Suppressor macrophage treated with lipopolysaccharide for 4 hours (primary cell): ENCODE measurements at places on chromosomes 16 and 17.
A peak's percentile ranks its signal among the peaks of the same experiment; 100 is the strongest.

DNA sequence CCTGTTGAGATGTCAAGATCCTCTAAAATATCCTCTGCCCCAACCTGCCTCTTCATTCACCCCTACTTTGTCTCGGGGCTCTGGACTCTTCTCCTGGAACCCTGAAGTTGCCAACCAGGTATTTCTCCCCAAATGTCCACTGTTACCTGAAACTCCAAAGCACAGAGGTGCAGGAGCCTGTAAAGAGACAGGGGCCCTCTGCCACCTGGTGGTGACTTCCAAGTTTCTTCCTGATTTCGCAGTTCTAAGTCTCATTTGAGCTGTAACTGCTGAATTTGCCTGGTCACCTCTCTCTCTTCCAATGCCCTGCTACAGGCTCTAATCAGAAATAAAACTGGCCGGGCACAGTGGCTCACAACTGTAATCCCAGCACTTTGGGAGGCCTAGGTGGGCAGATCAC lies 77.1 kb upstream of the RCVRN start:
- no peak for DNase-seq

GRCh38 chr16:57314161-57314785 lies 29.8 kb upstream of the PLLP start:
- DNase-seq = no peak

DNA sequence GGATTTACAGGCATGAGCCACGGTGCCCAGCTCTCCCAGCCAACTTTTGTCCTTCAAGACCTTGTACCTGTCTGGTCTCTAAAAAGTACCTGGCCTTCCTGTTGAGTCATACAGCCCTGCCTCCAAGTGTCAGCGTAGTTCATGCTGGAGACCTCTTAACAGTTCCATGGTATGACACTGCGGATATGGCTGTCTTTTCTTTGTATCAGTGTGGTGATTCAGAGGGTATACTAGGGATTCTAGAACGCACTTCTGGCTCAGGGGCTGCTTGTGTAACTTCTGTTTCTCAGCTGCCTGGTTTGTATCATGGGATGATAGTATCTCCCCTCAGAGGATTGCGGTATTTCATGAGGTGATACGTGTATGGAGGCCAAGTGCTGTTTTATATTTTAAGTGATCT lies 2.0 kb upstream of the TMEM11 start:
- DNase-seq = peak; percentile 6

GRCh38 chr16:84321932-84322331 lies 27.3 kb downstream of the WFDC1 start:
- DNase-seq = no peak
